Neural progenitor cell (in vitro differentiated cells): ENCODE measurements at places on chromosomes 11 and 22.

GRCh38 chr11:8948886-8949285 is 6.1 kb upstream of the ASCL3 start:
- peak; percentile 36 for DNase-seq

GRCh38 chr11:132114185-132114584 is 743.8 kb downstream of the NTM start:
- DNase-seq: peak; percentile 78

DNA sequence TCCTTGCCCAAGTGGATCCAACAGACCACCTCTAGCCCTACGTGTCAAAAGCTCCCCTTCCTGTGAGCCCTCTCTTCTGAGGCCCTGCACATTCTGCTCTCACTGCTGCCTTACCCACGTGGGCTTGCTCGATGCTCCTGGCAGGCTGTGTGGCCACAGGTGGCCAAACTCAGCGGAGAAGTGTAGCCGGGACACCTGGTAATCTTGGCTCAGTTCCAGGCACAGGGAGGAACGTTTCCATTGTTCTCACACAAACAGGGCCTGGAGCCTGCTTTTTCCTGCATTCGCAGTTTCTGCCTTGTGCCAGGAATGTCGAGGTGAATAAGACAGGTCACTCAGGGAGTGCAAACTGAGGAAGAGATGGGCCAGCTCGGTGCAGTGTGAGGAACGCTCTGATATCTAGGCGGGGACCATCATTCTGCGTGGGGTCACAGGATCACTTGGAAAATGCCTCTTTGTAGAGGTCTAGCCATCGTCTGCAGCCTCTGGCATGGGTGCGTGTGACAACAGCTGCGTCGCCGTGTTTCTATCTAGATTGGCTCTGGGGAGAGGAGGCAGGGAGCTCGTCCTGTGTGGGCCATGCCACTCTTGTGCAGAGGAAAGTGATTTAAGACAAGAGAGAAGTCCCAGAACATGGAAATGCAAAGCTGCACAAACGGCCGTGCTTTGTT is 127.6 kb upstream of the PARVA start:
- DNase-seq: no peak

- DNase-seq: no peak
Measured at GRCh38 chr11:8773916-8774539, 91.4 kb downstream of the RPL27A start.

DNA sequence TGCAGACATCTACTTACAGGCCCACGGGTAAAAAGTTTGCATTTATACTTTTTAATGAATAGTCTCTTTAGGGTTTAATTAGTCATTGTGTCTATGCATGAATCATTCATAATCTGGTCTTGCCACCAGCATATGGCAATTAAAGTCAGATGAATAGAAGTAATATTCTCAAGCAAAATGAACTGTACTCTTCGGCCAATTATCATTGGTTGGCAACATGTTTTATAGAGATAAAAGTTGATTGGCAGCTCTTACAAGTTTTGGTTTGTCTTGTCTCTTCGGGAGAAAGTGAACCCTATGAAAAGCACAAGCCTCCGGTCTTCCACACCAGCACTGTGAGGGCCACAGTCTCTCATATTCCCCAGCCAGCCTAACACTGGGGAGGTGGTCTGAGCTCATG is 97.8 kb downstream of the OSBP2 start:
- no peak for DNase-seq

DNA sequence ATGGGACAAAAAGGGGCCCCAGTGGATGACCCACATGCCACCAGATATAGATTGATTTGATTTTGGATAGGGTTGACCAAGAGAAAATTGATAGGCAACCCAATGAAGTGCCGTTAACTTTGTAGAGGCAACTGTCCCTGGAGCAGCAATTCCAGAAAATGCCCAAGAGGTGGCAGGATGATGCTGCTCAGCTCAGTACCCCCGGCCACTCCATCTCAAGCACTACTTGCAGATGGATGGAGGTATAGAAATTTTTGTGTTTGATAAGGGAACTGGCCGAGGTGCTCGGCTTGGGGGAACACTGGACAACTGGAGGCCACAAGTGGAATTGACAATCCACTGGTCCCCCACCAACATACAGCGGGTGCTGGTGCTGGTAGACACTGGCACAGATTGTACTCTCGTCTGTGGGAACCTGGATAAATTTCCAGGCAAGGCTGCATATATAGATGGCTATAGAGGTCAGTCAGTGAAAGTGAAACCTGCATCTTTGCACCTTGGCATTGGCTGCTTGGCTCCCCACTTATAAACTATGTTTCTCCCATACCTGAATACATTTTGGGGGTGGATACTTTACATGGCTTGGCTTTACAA is 86.3 kb downstream of the CCDC83 start:
- DNase-seq: peak; percentile 66

DNA sequence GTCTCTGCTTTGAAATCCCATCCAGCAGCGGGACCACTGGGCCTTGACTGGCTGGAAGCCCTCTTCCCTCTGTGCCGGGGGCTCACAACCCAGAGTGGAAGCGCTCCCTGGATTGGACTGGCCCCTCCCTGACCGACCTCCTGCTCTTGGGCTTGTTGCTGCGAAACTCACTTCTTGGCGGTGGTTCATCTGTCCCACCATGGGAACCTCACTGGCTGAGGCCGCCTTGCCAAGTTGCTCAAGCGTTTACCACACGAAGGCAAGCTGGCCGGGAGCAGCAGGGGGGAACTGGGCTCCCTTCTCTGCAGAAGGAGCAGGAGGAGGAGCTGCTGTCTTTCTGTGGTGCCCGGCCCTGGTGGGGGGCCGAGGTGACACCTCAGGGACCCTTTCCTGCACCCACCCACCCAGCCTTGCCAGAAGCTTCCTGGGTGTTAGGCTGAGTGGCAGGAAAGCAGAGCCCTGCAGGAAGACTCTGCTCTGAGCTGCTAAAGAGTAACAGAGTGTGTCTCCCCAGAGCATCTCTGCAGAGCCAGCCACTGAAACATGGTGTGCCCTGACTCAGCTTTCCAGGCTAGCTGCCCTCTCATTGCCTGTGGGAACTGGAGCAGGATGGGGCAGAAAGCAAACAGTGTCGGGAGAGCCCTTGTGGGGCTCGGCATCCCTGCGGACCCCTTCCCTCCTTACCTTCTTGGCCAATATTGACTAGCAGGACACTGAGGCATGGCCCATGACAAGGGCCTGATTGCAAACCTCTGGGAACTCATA is 88.5 kb upstream of the ALX4 start:
- no peak for DNase-seq

GRCh38 chr11:115939731-115940421 is 435.7 kb upstream of the CADM1 start:
- DNase-seq: no peak

- no peak for DNase-seq
Measured at GRCh38 chr22:42385696-42386095, 46.5 kb downstream of the NFAM1 start.

GRCh38 chr22:41762980-41763779 is 37.3 kb upstream of the CCDC134 start:
- peak; percentile 91 for DNase-seq

GRCh38 chr11:75167617-75168016 is 16.7 kb downstream of the SLCO2B1 start:
- DNase-seq: no peak

DNA sequence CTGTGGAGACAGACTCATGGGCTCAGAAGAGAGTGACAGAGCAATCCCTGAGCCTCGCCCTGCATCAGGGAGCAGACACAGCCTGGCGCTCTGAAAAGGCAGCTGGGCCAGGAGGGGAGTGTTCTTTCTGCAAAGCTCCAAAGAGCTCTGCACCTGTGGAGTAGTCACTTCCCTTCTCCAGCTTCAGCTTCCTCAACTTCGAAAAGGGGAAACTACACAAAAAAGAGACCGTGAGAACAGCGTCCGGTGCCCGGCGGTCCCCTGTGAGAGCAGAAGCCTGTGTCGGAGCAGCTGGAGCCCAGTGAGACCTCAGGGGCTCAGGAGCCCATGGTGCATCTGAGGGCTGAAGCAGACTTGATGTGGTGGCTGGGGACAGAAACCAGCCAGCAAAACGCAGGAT is 35.1 kb downstream of the TP53I11 start:
- no peak for DNase-seq

- no peak for DNase-seq
Measured at GRCh38 chr11:22851477-22851876, 8.8 kb downstream of the CCDC179 start.

DNA sequence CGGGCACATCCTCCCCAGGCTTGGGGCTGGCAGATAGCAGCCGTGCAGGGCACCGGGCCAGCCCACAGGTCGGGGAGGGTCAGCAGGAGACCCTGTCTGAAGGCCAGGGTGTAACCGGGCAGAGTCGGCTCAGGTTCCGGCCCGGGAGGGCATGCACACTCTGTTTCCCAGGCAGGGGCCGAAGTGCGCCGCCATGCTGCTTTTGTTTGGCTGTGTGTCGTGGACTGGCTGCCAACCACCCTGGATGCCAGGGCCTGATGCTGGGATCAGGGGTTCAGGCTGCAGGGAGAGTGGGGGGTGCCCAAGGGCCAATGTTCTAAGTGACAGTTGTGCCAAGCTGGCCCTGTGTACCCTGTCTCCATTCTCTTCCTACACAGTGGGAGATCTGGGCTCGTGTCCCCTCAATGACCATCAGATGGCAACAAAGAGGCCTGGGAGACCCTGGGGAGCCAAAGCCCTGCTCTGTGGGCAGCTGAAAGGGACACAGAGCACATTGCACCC is 120.9 kb upstream of the B3GAT1 start:
- DNase-seq: no peak

DNA sequence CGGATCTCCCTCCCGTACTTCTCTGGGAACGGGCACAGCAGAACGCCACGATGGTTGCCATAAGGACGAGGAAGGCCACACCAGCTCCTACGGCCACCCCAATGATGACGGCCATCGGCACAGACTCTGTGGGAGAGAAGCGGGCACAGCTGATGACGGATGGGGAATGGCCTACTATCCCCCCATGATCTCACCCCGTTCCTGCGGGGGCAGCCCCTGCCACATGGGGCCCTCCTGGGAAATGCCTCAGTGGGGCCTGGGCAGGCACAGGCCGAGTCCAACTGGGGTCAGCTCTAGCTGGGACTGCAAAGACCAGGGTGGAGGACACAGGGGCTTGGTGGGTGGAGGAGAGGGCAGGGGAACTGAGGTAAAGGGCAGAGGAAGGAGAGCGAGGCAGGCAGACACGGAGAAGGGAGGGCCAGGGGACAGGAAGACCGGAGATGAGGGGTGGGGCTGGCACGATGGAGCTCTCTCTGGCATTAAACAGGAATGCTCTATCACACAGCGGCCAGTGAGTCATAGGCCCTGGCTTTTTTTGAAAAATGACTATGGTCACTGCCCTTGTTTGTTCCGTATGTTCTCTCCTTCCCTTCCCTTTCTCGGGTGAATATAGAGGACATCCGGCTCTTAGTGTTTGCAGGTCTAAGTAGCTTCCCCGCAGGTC is 76.0 kb downstream of the ST3GAL4 start:
- no peak for DNase-seq

DNA sequence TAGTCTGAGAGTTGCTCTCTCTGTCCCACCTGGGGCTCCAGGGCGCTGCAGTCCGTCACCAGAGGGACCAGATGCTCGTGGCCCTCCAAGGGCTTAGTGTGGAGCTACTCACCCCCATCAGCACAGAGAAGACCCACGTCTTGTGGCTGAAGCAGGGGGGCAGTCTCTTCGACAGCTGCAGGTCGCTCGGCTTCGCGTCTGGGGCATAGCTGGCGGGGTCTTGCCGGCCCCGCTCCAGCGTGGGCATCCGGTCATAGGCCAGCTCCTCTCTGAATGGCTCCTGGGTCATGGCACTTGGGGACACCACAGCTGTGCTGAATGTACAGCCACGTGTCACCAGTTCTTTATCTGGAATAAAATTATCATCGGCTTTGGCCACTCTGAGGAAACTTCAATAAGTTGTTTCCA is 608 bp downstream of the MLC1 start:
- no peak for DNase-seq

DNA sequence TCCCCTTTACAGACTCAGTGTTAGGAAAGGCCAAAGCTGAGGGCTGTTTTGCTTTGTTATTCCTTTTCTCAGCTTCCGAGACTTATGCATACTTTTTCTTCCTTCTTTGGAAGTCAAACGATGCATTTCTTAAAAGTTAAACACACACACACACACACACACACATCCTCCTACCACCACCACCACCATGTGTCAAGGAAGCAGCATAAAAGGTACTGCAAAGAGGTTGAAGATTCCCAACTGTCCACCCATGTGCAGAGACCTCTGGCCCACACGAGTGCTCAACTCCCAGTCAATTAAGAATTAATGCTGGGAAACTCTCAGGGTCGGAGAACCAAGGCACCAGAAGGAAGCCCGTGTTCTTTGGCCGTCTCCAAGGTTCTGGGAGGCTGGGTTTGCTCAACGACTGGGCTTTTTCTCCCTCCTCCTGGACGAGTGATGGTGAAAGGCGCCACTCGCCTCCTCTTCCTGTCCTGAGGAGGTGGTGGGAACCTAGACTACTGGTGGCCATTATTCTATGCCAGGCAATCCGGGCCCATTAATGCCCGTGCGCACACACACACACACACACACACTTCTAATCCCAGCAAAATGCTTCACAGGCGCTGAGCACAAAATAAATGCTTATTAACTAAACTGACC is 15.1 kb downstream of the MN1 start:
- DNase-seq: no peak

DNA sequence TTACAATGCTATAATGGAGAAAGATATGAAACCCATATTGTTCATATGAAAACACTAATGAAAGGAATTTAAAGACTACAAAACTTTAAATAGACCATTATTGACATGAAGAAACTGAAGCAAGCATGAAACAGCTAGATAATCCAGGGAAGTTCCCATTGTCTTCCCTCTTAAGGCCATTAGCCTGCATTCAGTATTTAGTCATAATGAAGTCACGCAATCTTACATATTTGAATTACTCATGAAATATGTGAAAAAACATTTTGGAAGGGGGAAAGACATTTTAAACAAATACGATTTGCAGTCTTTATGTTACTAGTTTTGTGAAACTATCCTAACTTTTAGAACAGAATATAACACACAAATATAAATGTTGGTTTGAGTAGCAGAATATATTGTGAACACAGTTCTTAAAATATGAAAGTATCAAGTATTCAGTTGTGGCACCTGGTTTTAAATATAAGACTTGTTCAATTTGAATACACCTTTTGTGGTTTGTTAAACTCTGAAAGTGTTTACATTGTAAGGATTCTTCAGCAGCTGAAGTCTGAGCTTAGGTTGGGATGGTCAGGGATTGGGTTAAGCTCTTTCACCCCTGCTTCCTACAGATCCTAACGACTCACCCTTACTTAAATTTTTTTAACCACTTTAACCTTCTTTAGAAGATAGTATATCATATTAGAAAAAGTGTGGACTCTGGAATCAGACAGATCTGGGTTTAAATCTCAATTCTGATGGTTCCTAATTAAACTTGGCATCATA is 500.3 kb upstream of the TENM4 start:
- DNase-seq: no peak

- no peak for DNase-seq
Measured at GRCh38 chr11:104764710-104765045, 133.6 kb downstream of the CASP12 start.

DNA sequence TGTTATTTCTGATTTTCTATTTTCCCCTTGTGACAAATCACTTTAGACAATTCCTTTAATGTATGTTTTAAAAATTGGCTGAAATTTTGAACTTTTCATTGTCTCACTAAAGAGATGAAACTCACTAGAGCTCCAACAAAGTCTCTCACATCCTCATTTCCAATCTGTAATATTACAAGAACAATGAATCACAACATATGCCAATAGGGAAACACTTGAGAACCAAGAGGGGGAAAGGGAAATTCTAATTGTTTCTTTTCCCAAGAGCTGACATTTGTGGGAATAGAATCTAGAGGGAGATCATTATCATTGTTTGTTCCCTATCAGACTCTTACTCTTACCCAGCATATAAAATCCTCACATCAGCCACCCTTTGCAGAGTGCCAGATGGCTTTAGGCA is 28.2 kb downstream of the OR10D3 start:
- no peak for DNase-seq

GRCh38 chr11:1834062-1834610 is 654 bp upstream of the SYT8 start:
- no peak for DNase-seq
